ENCODE measurements at places on chromosomes 6 and 20.

DNA sequence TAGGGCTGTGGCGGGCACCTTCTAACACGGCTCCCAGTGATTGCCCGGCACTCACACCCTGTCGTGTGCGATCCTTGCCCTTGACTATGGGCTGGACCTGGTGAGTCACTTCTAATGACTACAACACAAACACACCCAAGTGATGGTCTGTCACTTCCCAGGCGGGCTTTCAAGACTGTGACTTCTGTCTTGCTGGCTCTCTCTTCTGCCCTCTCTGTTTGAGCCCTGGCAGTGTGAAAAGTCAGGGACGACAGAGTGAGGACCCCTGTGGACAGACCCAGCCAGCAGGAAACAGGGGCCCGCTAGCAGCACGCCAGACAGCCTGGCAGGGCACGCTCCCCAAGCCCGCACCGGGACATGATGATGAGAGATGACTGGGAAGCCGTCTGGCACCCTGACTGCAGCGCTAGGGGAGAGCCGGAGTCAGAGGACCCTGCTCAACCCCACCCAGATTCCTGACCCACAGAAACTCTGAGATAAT, 43.0 kb downstream of the KIF16B start:
- H3K4me3 ChIP-seq, result no peak overlapping the region
- H3K36me3 ChIP-seq, result no peaks in the 10 kb centered on the region
- H3K4me1 ChIP-seq, result no peaks in the 10 kb centered on the region
- DNase-seq, result no peak

GRCh38 chr20:25037288-25038102, 20.4 kb downstream of the ACSS1 start:
- H3K27ac ChIP-seq, result peak overlapping the region; percentile 17
- peaks cover 79% of the 10 kb centered on the region for H3K4me1 ChIP-seq
- no peak for DNase-seq
- H3K4me3 ChIP-seq, result no peak overlapping the region
- no peaks in the 10 kb centered on the region for H3K27me3 ChIP-seq

- peak within 1 kb of the TSS; percentile 63 for H3K4me3 ChIP-seq
- peaks cover 72% of the 10 kb centered on the region for H3K4me1 ChIP-seq
- peak; percentile 87 for DNase-seq
- H3K27ac ChIP-seq, result peak within 1 kb of the TSS; percentile 44
- H3K36me3 ChIP-seq, result no peaks in the 10 kb centered on the region
These were observed at the start of gene HSD17B8 for GRCh38 chr6:33204415-33205190. Gene HSD17B8, plus strand, starts transcription at chr6:33204655. Its CDS starts 14 bp downstream, at chr6:33204669.

DNA sequence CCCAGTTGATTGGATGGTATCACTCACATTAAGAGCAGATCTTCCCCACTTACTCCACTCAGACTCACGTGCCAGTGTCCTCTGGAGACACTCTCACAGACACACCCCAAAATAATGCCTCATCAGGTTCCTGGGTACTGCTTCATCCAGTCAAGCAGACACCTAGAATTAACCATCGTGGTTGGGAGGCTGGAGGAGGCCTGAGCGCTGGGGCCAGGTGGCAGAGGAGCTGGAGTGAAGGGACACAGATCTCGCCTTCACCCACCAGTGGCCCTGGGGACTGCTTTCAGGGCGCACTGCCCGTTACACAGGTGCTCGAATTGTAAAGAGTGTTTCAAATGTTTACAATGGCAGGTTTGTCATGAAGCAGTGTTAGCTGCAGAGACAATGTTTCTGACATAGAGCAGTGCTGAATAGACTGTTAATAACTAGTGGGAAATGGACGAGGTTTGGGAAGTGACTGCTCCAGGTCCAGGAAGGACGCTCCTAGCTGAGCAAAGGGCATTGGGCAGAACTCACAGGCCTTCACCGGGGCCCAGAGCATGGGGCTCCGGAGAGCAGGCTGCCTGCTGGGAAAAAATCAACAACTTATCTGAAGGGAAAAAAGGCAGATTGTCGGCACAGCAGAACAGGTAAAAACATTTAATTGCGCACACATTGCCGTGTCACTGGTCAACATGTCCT, 38.4 kb downstream of the TMEM242 start:
- DNase-seq, result no peak
- H3K4me3 ChIP-seq, result no peak overlapping the region
- no peak overlapping the region for H3K27ac ChIP-seq
- H3K4me1 ChIP-seq, result no peaks in the 10 kb centered on the region

GRCh38 chr6:149229096-149229495, 88.4 kb upstream of the TAB2 start:
- H3K27me3 ChIP-seq, result no peaks in the 10 kb centered on the region
- H3K27ac ChIP-seq, result no peak overlapping the region
- no peaks in the 10 kb centered on the region for H3K4me1 ChIP-seq
- no peak overlapping the region for H3K4me3 ChIP-seq
- H3K36me3 ChIP-seq, result no peaks in the 10 kb centered on the region
- DNase-seq, result no peak

DNA sequence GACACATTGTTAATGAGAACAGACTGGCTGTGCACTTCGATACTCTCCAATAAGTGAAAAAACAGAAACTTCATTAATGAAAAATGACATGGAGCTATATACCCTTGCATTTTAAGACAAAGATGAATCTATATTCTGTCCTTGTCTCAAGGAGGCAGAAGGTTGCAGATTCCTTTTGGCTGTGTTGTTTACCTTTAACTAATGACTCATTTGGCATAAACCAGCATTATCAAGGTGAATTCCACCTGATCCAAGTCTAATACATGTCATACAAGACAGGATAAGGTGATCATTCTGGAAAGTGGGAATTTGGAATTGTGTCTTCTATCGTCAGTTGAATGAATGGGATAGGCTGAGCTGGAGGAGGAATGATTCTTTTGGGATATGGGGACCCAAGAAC, 192.9 kb downstream of the PLCB4 start:
- no peaks in the 10 kb centered on the region for H3K27me3 ChIP-seq
- H3K4me3 ChIP-seq, result no peak overlapping the region
- no peaks in the 10 kb centered on the region for H3K4me1 ChIP-seq
- no peak for DNase-seq
- H3K36me3 ChIP-seq, result no peaks in the 10 kb centered on the region
- H3K27ac ChIP-seq, result no peak overlapping the region

DNA sequence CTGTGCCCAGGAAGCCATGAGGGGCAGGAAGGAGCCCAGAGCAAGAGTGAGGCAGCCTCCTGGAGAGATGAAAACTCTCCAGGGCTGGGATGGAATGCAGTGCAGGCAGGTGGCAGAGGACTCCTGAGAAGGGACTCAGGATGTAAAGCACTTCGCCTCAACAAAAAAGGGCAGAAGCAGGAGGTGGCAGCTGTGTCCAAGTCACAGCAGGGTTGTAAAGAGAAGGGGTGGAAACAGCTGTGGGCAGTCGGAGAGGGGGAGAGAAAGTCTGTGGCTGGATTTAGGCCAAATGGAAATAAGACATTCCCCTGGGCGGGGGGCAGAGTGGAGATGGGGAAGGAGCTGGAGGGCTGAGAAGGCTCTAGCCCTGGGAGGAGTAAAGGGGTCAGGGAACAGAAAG, 34.9 kb downstream of the CYP21A2 start:
- H3K27ac ChIP-seq, result no peak overlapping the region
- H3K27me3 ChIP-seq, result no peaks in the 10 kb centered on the region
- DNase-seq, result no peak
- no peaks in the 10 kb centered on the region for H3K4me1 ChIP-seq
- H3K4me3 ChIP-seq, result no peak overlapping the region
- no peaks in the 10 kb centered on the region for H3K36me3 ChIP-seq

DNA sequence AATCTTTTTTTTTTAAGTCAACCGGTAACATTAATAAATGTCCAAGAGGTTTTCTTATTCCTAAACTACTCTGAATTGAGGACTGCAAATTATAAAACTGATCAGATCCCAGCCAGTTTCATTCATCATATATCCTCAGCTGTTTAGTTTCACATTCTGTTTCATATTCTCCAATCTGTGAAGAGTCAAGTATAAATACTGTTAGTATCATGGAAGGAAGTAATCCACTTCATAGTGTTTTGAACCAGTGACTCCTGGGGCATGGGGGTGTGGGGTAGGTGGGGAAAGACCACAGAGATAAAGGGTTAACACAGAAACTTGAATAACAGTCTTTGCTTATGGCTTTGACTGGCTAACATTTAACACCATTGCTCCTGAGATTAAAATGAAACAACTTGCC, 69.9 kb downstream of the FYN start:
- peak overlapping the region; percentile 54 for H3K27ac ChIP-seq
- no peaks in the 10 kb centered on the region for H3K36me3 ChIP-seq
- DNase-seq, result no peak
- peaks cover 41% of the 10 kb centered on the region for H3K4me1 ChIP-seq

DNA sequence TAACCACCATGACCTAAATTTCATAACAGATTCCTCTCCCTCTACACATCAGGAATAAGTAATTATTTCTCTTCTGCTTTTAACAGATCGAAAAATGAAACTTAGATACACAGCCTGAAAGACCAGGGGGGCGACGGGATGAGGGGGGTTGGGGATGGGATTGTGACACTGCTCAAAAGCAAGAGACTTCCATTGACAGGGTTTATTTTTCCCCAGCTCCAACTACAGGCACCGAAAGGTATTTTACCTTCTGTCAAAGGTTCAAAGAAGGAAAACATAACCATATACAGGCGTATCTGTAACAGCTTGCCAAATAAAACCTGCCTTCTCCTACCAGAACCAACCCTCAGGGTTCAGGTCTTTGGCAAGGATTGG, 1.3 kb downstream of the EPHA7 start:
- H3K36me3 ChIP-seq, result no peaks in the 10 kb centered on the region
- no peak overlapping the region for H3K27ac ChIP-seq
- peaks cover 78% of the 10 kb centered on the region for H3K27me3 ChIP-seq
- no peak for DNase-seq

GRCh38 chr20:49318091-49318429, 40.2 kb upstream of the ZNFX1 start:
- DNase-seq, result no peak
- peaks cover 13% of the 10 kb centered on the region for H3K4me1 ChIP-seq
- H3K36me3 ChIP-seq, result no peaks in the 10 kb centered on the region
- H3K4me3 ChIP-seq, result no peak overlapping the region
- no peak overlapping the region for H3K27ac ChIP-seq

GRCh38 chr20:24576447-24576846, 107.0 kb downstream of the SYNDIG1 start:
- H3K36me3 ChIP-seq, result no peaks in the 10 kb centered on the region
- no peak overlapping the region for H3K27ac ChIP-seq
- DNase-seq, result no peak
- H3K4me3 ChIP-seq, result no peak overlapping the region
- no peaks in the 10 kb centered on the region for H3K4me1 ChIP-seq

Data from left lung (tissue), 14 donors.